T-helper 2 cell (primary cell): ENCODE measurements at places on chromosomes 1 and 21.
A peak's percentile ranks its signal among the peaks of the same experiment; 100 is the strongest.

GRCh38 chr1:23522244-23522982 lies 8.6 kb downstream of the E2F2 start:
- no peak for DNase-seq

DNA sequence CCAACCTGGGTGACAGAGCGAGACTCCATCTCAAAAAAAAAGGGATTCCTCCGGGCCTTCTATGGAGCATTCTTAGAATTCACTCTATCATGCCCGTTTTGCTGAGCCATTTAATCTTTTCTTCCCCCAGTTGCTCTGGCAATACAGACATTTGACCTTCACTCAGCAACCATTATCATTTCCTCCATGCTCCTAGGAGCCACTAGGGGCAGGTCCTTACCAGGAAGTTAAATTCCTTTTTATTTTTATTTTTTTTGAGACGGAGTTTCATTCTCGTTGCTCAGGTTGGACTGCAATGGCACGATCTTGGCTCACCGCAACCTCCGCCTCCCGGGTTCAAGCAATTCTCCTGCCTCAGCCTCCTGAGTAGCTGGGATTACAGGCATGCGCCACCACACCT lies 9.7 kb upstream of the CGN start:
- no peak for DNase-seq

DNA sequence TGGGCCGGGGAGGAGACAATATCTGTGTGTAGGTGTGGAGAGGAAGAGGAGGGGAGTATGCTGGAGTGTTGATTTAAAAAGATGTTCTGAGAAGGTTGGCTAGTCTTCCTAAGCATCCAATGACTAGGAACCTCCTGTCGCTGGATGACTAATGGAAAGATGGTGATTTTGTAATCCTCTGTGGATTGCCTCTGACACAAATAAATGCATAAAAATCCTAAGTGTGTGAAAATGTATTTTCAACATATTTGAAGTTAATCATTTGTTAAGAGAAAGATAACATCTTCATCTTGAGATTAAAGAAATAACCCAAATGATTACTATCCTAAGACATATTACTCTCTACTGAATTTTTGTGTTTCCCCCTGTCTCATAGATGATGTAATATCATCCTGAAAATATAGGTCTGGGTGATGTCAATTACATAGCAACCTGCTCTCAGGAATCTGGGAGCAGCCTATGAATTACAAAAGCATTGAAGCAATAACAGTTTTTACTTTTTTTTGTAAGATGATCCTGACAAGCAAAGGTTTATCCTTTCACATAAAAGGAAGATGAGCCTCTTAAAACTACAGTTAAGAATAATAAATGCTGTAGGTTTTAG lies 220.5 kb upstream of the MAP1LC3C start:
- DNase-seq: no peak

DNA sequence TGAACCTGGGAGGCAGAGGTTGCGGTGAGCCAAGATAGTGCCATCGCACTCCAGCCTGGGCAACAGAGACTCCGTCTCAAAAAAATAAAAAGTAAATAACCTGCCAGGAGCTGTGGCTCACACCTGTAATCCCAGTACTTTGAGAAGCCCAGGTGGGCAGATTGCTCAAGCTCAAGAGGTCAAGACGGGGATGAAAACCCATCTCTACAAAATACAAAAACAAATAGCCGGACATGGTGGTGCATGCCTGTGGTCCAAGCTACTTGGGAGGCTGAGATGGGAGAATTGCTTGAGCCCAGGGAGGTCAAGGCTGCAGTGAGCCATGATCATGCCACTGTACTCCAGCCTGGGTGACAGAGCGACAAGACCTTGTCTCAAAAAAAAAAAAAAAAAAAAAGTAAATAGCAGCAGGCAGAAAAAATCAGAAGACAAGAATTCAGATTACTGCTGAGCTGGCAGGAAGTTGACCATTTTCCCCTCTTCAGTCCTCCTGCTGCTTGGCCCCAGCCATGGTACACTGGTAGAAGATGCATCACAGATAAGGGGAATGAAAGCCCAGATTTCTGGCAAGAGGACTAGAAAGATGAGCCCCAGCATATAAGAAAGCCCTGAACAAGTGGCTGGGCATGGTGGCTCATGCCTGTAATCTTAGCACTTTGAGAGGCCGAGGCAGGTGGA lies 97.6 kb downstream of the TOMM20 start:
- DNase-seq: no peak

- no peak for DNase-seq
These were observed 47.5 kb downstream of the EVA1C start for GRCh38 chr21:32459972-32460371.

- DNase-seq: no peak
These were observed 71.8 kb upstream of the ECE1 start for GRCh38 chr1:21362096-21362495.

DNA sequence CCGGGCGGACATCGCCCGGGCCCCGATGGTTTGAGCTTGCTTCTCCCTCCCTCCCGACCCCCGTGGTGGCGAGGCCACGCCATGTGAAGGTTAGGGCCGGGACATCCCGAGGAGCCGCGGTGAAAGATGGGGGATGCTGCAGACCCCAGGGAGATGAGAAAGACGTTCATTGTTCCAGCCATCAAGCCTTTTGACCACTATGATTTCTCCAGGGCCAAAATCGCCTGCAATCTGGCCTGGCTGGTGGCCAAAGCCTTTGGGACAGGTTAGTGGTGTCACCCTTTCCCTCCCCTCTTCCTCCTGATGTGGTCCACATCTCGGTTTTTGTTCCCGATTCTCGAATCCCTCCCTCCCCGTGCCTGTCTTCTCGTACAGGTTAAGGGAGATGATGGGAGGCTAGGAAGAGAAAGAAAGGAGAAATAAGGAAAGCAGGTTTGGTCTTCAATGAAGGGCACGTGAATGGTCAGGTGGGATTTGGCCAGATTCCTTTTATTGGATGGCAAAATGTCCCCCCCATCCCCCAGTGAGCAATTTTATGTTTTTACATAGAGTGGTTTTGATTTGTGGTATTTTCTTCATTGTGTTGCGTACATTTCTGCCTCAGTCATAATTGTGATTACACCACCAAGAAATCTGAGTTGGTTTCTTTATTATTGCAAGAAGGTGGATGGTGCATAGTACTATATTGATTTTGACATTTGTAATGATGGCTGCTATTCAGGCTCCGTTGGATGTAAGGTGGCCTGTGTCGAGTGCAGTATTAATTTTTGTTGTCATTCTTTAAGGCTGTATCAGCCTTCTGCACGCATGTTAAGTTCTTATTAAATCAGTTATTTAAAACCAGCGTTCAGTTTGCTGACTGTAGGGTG lies 1.2 kb downstream of the CAMSAP2 start:
- DNase-seq: peak; percentile 33

- no peak for DNase-seq
These were observed 183.8 kb downstream of the AJAP1 start for GRCh38 chr1:4838231-4838630.

DNA sequence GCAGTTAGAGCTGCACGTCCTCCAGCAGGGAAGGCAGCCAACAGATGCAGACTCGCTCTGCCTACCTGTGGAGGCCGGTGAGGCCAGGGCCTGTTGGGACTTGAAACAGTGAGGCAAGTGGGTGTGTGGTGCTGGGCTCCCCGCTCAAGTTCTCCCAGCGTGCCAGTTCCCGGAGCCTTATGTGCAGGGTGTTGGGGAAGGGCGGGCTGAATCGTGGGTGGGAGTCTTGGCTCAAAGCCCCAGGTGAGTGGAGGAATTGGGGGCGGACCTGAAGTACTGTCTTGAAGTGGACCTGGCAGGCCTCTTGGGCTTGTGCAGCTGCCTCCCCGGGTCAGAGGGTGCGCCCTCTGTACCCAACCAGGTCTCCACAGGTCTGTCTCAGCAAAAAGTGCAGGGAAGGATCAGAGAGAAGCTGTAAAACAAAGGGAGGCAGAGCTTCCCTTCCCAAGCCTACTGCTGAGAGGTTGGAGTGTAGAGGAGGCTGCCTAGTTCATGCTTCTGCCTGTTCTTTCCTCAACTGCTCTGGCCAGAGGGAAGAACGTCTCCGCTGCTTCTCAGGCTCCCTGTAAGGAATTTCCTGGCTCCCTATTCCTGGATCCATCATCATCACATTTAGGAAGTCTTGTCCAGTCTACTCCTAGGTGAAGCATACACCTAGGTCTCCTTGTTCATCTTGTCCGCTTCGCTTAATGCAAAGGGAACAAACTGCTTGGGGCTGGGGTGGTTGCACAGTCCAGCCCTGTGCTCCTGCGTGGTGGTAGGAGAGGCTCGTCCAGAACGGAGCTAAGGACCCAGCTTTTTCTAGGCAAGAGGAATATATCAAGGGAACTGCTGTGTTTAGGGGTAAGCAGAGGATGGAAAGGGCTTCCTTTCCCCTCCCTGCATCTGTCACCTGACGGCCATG lies 14.9 kb downstream of the UTP11 start:
- no peak for DNase-seq

DNA sequence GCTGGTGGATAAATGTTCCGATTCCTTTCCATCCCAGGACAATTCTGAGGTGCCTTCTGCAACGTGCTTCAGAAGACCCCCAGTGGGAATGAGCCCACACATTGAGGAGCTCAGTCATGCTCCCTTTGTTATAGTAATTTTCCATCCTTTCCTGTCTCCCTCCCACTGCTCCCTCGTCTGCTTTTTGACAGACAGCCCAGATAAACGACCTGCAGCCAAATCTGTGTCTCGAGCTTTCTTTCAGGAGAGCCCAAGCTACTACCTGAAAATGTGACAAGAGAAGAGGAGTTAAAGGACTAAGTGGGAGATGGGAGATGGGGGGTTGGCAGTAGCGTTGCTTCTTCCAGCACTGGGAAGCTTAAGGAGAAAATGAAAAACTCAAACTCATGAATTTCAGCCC lies 65.9 kb upstream of the LRRN2 start:
- DNase-seq: no peak

DNA sequence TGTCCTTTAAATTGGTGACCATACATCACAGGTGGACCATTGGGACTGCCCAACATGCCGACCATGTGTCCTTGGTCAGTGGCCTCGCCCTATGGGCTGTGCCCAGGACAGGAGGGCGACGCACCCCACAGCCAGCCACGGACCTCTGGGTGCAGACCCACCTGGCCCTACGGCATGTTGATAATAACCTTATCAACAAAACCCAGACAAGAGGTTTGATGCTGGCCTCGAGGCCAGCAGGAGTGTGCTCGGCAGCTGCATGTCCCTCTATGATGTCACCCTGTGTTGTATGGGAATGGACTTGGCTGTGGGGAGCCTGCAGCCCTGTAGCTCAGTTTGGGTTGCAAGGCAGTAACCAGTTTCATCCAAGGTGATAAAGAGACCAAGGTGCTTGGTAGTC lies 32.1 kb downstream of the SLC37A1 start:
- no peak for DNase-seq

DNA sequence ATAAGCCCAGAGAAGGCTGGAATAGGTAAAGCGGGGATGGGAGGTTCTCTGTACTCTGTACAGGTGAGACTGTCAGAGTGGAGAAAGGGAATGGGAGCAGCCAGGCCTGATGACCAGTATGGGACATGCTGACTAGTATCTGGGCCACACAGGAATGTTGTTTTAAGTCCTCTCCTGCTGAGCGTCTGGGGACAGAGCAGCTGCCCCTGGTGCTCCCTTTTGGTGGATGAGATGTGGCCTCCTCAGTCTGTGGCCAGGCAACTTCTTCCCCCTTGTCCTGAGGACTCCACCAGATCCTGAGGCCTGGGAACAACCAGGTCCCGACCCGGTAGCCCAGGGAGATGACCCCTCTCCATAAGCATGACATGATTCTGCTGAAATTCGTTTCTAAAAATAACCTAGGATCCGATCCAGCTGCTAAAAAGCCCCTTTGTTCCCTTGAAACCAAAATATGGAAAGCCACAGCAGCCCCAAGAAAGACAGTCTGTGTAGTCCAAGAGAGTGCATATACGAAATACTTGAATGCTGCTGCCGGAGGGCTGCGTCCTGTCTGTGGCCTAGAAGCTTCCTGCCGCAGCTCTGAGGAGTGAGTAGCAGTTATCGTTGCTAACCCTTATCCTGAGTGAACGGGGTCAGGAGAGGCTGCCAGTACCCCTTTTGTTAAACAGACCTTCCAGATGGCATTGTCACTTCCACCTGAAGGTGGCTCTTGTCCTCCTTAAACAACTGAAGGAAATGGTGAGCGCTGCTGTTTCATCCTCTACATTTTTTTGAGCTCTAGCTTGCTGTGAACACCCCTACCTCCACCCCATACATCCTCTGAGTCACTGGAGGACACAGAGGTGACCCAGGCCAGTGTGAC lies 47.1 kb downstream of the ATP2B4 start:
- peak; percentile 24 for DNase-seq

GRCh38 chr1:201706109-201706508 lies 122.8 kb upstream of the IPO9 start:
- no peak for DNase-seq

DNA sequence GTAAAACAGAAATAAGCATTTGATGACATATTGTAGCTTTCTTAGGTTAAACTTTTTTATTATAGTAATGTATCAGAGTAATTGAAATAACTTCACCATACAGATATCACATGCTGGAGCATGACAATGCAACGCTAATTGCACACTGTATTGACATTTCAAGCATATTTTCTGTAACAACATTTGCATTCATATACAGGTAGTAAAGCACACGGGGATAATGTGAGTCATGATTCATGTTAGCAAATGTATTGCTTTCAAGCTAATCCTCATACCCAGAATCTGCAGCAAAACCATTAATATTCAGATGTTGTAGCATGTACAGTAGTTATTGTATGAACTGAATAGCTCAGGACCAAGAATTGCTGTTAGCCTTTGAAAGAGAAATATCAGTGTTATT lies 133.9 kb downstream of the TTLL7 start:
- DNase-seq: no peak

DNA sequence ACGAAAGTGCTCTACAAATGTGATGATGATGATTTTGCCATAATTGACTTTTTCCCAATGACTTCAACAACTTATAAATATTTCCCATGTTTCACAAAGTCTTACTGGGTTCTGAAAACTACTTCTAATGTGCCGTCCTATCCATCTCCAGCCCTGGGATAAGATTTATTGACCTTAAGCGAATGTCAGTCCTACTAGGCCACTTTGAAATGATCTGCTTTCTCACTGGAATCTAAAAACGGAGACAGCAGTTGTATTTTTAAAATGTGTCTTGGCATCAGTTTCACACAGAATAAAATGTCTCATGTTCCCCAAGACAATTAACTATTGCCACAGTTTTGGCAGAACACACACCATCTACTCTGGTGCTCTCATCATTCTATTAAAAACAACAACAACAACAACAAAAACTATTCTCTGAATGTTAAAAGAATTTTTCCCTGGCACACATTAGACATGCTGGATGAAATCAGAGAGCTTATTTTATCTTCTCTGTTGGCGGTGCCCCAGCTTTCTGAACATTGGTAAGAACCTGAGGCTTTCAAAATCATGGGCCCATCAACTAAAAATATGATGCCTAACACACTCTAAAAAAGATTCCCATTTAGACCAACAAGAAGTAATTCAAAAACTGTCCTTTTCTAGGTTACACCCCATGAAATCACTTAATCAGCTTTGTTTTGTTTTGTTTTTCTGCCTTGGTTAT lies 23.1 kb upstream of the DNASE2B start:
- DNase-seq: no peak
